ENCODE measurements at places on chromosomes 3 and 15.

DNA sequence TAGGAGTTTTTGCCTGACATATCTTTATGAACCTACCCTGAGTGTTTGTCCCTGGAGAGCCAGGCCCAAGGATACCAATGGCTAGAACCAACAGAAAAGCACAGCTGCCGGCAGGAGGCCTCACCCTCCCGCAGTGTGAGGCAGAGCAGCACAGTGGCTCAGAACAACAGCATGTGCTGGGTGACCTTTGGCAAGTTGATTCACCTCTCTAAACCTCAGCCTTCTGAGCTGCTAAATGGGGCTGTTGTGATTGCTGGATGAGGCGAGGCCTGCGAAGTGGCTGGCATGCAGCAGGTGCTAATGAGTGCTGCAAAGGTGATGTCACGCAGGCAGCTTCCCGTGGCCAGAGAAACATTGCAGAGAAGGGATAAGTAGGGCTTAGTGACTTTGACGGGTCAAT is 23.3 kb downstream of the IDH2 start:
- DNase-seq = no peak

DNA sequence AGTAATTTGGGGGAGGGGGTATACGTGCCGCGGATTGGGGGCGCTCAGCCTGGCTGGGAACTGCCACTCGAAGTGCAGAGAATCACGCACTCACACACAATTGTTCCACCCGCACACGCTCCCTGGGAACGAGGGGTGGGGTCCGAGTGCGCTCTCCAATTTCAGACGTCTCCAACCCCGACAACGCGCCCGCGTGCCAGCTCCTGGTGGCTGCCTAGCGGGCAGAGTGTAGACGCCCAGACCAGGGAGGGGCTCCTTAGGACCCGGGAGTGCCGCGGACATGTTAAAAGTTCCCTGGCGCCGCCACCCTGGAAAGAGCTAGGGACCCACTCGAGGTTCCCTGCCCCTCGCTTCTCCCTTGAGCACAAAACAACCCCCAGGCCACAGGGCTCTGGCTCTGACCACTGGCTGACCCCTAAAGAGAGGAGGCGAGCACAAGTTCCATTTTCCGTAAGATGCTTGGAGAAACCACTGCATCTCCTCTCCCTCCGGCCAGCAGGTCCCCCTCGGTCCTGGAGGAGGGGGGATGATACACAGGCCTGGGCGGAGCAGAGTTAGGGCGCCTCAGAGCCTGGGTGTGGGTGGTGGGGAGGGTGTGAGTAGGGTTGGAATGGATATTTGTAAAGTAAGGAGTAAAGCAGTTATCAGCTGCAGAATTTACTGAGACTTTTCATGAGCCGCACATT is 894 bp upstream of the ANKRD63 start:
- no peak for DNase-seq

DNA sequence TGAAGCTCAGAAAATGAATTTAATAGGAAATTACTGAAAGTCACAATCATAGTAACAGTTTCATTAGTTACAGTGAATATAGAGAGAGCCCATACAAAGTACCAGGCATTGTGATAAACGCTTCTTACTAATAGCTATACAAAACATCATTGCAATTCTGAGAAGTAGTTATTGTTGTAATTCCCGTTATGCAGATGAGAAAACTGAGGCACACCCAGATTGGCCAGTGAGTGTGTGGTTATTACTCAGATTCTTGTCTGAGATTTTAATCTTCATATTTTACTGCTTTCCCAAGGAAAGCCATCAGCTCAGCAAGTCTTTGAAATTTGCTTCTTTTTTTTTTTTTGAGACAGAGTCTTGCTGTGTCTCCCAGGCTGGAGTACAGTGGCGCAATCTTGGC is 14.3 kb downstream of the FLNB start:
- no peak for DNase-seq

DNA sequence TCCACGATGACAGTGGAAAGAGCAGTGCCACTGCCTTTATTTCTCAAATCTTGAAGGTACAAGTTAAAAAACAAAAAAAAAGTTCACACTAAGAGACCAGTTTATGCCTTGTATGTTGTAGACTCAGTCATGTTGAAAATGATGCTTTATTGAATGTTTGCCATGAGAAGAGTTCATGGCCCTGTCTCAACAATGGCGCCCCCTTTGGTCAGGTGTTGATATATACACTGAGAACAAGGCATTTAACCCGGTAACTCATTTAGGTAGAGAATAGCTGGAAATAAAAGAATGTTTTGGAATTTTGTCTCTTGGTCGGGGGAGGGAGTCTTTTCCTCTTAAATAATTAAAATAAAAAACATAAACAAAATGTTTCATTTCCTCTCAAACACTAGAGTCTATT is 145.6 kb upstream of the SLC2A2 start:
- DNase-seq = no peak

DNA sequence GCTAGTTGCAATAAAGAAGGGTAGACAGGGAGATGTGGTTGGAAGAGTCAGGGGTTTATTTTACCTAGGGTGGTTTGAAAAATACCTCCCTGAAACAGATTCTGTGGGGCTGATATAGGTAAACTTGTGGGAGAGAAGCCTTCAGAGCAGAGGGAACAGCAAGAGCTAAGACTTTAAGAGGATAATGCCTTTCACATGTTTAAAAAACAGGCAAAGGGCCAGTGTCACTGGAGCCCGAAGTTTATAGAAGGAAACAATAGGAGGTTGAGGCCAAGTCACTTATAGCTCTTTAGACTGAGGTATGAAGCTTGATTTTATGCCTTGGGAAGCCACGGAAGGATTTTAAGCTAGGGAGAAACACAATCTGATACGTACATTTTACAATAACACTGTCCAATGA is 448.7 kb downstream of the TAFA4 start:
- DNase-seq = no peak

- DNase-seq = no peak
Observed at GRCh38 chr15:56832125-56832524, 86.3 kb upstream of the TCF12 start.

GRCh38 chr3:17054301-17054981 is 169.7 kb downstream of the PLCL2 start:
- no peak for DNase-seq

- DNase-seq = no peak
Observed at GRCh38 chr15:64314456-64314855, 41.5 kb downstream of the CSNK1G1 start.

GRCh38 chr3:122268257-122269024 is 56.6 kb upstream of the CSTA start:
- no peak for DNase-seq

GRCh38 chr3:72587282-72587681 is 261.0 kb downstream of the SHQ1 start:
- DNase-seq = no peak

DNA sequence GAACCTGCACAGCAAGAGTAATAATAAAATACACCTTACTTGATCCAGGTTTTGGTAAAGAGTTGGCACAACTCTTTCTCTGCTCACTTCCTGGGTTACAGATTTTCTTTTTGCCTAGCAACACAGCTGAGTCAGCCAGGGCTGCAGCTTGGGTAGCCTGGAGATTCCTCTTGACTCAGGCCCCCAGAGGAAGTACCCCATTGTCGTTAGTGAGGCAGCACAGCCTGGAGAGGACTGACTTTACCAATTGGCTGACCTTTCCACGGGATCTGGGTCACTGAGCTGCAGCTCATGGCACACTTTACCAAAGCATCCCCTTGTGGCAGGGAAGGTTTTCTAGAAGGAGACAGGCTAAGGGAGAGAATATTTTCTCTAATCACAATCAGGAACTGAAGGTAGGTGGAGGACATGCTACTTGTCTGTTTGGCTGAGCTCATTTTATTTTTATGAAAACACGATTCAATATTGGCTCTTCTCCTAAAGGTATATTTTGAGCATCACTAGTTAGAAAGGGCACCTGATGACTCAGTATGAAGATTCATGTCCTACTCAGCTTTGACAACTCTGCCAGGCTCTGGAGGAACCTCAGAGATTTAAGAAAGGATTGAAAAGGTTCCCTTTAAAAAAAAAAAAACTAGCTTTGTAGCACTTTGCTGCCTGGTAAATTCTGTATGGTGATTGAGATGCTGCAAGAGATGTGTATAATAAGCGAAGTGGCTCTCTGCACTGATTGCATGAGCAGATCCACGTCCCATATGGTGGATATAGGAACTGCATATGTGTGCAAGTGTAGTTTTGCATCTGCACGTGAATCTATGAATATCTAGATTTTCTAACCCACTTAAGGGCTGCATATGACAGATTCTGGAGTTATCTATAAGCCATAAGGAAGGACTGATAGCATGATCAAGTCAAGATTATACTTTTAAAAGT is 124.8 kb downstream of the CHDH start:
- no peak for DNase-seq

- no peak for DNase-seq
Observed at GRCh38 chr15:29078541-29078940, 191.1 kb downstream of the NSMCE3 start.

GRCh38 chr3:72756900-72757299 is 91.3 kb downstream of the SHQ1 start:
- DNase-seq = no peak

- no peak for DNase-seq
Observed at GRCh38 chr3:142019794-142020320, 129.5 kb downstream of the TFDP2 start.

GRCh38 chr15:60530168-60530567 is 51.2 kb upstream of the ICE2 start:
- DNase-seq = no peak

DNA sequence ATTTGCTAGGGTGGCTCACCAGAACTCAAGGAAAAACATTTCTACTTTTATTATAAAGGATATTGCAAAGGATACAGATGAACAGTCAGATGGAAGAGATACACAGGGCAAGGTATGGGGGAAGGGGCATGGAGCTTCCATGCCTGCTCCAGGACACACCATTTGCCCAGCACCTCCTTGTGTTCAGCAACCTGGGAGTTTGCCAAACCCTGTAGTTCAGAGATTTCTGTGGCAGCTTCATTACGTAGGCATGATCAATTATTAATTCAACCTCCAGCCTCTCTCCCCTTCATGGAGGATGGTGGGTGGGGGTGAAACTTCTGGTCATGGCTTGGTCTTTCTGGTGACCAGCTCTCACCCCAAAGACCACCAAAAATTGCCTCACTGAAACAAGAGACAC is 353.9 kb upstream of the THBS1 start:
- no peak for DNase-seq

DNA sequence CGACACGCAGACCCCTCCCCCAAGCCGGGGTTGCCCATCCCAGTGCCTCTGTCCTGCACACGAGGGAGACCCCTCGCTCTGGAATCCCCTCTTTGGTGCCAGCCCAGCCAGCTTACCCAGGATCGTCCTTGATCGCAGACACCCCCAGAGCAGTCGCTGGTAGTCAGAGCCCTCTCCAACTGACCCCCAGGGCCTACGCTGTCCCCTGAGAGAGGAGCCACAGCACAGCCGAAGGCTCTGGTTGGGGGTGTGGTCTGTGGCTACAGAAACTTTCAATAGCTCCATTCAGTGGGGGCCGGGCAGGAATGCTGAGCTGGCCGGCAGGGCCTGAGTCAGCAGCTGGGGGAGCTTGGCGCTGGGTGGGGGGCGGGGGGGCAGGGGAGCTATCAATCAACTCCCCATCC is at the start of gene LCTL:
Gene LCTL (minus strand): TSS at position 258 of the 404 bp plus-strand sequence. CDS start 633 bp downstream, outside the sequence.
- no peak for DNase-seq

DNA sequence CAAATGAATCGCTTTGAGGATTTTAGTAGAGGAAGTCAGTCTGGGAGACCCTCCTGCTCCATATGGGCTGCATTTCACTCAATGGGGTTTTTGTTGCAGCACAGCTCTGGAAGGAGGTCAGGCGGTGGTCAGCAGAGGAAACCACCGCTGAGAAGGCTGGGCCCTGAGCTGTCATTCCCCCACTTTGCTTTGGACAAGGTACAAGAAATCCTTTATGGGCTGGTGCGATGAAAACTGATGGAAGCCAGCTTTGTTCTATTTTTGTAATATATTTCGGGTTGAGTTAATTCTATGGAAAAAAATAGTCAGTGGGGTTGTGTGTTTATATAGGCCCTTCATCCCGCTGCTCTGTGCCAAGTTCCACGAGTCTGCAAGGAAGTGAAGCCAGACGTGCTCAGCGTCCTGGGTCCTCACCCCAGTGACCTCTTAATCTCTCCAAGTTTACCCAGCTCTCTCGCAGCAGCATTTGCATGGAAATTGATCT is 157.1 kb upstream of the TMC3 start:
- no peak for DNase-seq

DNA sequence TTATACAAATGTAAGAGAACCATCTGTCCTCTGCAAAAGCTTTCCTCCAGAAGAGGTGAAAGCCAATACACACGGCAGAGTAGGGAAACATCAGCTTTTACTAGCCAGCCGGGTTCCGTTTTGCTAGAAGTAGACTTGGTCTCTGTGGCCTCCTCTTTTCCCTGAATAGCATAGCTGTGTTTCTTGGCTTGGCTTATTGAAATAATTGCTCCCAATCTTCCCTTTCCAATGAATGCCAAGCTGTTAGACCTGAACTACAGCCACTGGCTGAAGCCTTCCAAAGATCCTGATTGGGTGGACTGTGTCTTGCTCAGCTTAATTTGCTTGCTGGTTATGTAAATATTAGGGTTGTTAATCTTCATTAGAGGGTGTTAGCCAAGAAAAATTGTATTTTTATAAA is 157.8 kb upstream of the ROPN1 start:
- no peak for DNase-seq

DNA sequence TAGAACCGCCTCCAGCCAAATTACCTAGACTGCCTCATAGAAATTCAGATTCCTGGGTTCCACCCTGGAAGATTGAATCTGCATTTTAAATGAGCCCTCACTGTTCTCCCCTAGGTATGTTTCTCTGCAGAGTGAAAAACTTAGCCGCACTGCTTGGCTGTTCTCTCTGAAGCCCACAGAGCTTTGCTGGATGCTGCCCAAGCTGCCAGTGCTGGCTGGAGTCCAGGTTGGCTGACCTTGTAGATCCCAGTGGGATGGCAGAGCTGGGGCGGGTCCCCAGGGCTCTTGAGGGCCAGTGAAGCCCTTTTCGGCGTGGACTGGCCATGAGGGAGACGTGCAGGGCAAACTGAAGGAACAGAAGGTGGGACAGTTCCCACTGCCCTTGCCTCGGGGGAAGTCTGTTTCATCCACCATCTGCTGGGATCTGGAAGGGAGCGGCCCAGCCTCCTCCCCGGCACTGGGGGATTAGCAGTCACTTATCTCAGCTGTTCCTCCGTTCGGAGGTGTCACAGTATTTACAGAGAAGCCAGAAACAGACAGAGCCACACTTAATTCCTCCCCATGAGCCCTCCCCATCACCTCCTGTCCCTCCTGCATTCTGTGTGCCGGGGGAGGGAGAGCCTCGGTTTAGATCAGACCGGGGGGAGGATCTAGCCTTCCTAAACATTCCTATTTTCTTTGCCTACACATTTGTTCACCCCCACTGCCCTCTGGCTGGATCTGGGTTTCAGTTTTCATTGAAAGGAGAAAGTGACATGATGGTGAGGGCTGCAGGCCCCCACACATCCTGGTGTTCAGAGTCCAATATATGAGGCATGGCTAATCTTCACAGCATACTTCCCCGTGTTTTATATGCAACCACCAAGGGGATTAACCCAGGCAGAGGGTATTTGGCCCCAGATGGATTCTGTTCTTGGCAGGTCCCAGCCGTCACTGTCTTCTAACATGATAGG is 4.1 kb upstream of the ACTC1 start:
- DNase-seq = no peak

- no peak for DNase-seq
Observed at GRCh38 chr3:52452570-52453221, 1.1 kb downstream of the TNNC1 start.

- DNase-seq = no peak
Observed at GRCh38 chr3:196341137-196341536, 2.9 kb upstream of the TM4SF19 start.

All from activated CD4-positive, alpha-beta T cell treated with anti-CD3 and anti-CD28 coated beads for 24 hours (primary cell).